Esophagus squamous epithelium (tissue), 5 donors: ENCODE measurements at places on chromosomes 6 and 20.

DNA sequence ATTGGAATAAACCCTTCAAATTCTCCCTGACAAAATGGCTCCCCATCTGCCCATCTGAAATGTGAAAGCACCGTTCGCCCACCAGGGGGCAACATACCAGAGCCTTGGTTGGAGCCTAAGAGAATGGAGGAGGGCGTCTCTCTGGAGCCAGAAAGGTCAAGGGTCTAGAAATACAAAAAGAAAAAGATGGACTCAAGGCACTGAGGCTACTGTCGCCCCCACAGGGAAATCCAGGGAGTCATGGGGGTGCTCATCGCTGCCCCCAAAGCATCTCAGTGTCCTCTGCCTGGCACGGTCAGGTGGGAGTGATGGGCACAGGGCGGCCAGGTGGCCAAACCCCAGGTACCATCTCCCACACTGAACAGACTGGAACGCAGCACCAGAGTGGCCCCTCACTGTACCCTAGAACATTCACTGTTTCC is 136.3 kb downstream of the ZMYND8 start:
- no peak for DNase-seq

GRCh38 chr20:2618815-2619214 is 33.6 kb upstream of the NOP56 start:
- DNase-seq, result no peak

DNA sequence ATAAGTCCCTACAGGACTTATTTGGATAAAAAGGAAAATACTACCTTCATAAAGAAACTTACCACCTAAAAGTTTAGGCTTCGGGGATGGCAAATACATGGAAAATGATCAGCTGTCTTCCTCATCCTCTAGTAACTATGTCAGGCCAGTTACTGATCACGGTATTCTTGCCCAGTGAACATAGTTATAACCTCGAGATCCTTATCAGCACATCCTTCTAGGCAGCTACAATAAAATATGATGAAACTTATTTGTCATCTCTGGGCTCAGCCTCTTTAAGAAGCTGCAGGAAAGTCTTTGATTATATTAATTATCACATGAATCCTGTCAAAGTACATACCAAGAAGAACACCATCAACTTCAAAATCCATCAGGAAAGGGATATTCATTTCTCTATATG is 41.8 kb downstream of the SF3B5 start:
- no peak for DNase-seq

DNA sequence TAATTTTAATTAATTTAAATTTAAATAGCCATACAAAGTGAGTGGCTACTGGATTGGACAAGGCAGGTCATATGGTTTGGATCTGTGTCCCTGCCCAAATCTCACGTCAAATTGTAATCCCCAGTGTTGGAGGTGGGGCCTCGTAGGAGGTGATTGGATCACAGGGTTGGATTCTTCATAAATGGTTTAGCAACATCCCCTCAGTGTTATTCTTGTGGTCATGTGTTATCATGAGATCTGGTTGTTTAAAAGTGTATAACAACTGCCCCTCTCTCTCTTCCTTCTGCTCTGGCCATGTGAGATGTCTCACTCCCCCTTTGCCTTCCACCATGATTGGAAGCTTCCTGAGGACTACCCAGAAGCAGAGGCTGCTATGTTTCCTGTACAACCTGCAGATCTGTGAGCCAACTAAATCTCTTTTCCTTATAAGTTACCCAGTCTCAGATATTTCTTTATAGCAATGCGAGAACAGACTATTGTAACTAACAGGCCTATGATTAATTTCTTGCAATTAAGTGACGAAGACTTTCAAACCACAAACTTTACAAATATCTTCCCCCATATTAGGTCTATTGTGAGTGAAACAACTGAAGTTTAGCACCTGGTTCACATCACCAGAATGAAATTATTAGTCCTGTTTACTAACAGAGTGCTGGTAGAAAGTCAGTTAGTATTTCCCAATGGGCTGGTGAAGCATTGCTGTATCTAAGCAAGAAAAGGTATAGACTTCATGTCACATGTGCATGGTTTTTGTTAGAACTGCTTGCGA is 60.0 kb upstream of the TNFAIP3 start:
- no peak for DNase-seq

GRCh38 chr20:49608752-49609670 is 41.1 kb upstream of the PTGIS start:
- DNase-seq, result no peak

DNA sequence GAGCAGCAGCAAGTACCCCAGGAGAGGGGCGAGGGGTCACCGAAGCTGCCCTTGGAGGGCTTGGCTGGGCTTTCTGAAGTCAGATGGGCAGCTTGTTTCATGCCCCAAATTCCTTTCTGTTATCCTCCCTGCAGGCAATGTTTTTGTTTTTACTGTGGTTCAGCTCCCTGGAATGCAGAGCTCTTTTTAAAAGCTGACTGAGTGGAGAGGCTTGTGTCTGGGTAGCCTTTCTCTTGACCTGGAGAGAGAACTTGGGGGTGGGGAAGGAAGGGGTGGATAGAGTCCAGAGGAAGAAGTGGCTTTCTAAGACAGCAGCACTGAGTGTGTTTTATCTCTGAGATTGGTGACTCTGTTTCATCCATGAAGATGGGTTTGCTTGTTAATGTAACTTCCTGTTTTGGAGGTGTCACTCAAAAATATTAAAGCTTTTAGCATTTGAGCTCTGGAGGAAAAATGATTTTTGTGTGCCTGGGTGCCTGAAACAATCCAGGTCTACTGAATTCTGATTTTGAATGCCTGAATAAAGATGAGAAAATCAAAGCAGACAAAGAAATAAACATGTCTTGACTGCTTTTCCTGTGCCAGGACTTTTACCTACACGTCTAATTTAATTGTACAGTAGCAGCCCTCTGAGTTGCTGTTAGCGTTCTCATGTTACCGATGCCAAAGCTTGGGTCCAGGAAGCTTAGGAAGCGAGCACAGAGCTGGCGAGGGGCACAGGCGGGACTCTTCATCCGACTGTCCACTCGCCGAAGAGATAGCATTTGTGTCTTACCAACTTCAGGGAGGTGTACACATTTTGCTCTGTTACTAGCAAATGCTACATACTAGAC is 78.2 kb upstream of the EEF1E1 start:
- no peak for DNase-seq

GRCh38 chr20:37346535-37347346 is 801 bp downstream of the SRC start:
- DNase-seq, result no peak

GRCh38 chr6:71498638-71499037 is 210.0 kb downstream of the OGFRL1 start:
- no peak for DNase-seq

GRCh38 chr20:49882171-49882970 is 33.0 kb downstream of the SPATA2 start:
- DNase-seq, result no peak

DNA sequence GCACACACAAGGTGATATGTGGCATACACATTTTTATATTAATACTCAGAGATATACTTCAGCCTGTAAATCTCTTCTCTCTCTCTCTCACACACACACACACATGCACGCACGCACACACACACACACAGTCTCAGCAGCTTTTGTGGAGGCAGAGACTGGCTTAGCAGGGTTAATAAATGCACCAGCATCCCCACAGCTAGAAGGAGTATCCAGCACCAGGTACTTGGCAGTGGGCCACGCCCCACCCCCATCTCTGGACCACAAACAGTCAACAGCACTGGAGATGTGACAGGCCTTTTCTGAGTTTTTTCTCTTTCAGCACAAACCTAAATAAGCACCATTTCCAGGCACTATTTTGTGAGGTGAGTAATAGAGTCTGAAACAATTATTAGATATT is 47.3 kb upstream of the LRFN2 start:
- no peak for DNase-seq

- DNase-seq, result no peak
Observed at GRCh38 chr6:159908979-159909378, 18.2 kb downstream of the MAS1 start.

DNA sequence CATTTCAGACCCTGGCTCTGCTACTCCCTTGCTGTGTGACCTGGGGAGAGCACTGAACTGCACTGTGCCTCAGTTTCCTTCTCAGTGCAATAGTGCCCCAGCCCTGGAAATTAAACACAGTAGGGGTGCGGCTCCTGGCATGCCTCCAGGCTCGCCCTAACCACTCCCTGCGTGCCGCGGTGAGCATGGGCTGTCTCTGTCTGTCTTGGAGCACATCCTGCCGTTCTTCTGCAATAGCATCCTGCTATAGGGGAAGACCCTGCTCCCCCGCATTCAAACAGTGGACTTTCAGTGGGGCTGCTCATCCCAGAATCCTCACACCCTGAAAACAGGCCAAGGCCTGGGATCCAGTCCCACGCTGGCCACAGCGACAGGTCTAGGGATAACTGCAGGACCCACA is 129.5 kb downstream of the FOXC1 start:
- no peak for DNase-seq

DNA sequence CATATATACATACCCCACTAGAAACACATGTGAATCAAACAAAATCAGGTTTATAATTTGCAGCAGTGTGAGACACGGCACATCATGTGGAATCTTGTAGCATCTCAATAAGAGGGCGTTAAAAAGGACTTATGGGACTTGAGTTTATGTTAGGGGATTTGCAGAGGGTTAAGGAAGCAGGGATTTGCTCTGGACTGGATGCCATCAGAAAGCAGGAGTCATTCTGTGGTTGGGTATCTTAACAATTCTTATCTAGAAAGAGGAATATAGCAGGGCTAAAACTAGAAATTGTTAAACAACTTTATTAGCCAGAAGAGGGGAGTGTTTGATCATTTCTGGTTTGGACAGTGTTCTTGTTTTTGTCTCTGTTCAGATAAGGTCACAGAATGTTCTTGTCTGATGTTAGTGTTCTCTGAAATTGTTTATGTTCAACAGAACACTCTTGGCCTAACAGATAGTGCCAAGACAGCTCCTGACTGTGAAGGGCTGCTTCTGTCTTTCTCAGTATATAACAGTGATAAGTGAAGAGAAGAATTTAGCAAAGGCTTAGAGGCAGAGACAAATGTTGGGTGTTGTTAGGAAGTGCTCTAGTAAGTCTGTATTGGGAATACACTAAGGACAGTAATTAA is 39.2 kb downstream of the LIN28B start:
- no peak for DNase-seq

DNA sequence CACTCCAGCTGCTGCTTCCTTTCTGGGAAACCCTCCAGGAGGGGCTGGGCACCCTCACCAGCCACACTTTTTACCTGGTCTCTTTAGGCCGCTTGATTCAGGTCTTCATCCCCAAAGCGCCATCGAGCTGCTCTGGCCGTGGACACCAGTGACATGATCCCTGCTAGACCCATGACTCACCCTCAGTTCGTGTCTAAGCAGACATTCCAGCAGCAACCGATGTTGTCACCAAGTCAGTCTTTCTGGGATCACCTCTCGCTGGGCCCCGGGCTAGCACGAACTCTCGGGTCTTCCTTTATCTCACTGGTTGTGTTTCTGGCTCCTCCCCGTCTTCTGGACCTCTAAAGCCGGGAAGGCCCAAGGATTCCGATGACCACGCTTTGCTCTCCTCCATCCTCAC is 43.0 kb upstream of the GPR31 start:
- no peak for DNase-seq

- no peak for DNase-seq
Observed at GRCh38 chr6:143937668-143937970, 70.4 kb downstream of the PLAGL1 start.

DNA sequence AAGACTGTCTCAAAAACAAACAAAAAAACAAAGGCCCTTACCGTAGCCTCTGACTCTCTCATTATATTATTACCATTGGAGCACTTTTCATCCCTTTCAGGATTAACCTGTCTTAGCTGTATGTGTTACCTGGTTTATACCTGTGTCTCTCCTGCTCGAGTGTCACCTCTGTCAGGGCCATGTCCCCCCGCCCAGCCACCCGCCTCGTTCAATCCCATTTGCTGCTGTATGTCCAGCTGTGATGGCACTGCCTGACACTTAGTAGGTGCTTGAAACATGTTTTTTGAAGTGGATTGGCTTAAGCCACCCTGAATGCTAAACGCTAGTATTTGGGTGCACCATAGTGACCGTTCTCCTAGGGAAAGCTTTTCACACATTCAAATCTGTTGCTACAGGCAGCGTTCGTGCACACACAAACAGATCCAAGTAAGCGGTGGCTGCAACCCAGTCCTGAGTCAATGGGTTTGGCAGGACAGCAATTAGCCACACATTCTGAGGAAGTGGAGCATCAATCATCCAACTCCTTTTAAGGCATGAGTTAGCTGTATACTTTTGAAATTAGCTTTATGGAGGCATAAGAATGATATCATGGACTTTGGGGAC is 98.9 kb upstream of the ZNF217 start:
- no peak for DNase-seq

- no peak for DNase-seq
Observed at GRCh38 chr6:152136449-152136825, 329.0 kb downstream of the ESR1 start.

GRCh38 chr20:53524589-53525312 is 68.9 kb downstream of the ZNF217 start:
- DNase-seq, result no peak

GRCh38 chr6:125534430-125535263 is 214.8 kb upstream of the HEY2 start:
- DNase-seq, result no peak

- no peak for DNase-seq
Observed at GRCh38 chr6:110537208-110538123, 61.1 kb upstream of the SLC22A16 start.

DNA sequence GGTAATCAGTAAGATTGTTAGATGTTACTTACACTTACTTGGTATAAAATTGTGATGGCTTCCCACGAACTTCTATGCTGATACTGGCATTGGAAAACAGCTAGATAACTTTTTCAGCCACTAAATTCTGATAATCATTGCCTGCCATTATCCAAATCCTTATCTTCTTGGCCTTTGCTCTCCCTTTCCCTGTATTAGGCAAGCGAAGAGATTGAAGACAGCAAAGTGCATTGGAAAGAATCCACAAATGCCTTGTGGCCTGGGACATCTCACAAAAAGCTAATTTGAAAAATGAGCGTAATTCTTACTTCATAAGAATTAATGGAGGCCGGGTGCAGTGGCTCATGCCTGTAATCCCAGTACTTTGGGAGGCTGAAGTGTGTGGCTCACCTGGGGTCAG is 79.5 kb upstream of the MARCKS start:
- DNase-seq, result no peak

- no peak for DNase-seq
Observed at GRCh38 chr20:56683077-56683865, 54.2 kb downstream of the TFAP2C start.

GRCh38 chr6:37033255-37033654 is 27.8 kb downstream of the FGD2 start:
- no peak for DNase-seq
